SHP77 treated with DMSO at 0.1 percent for 48 hours (cell line): ENCODE measurements at places on chromosomes 6 and 20.

GRCh38 chr6:31265926-31266325 is 6.0 kb downstream of the HLA-C start:
- DNase-seq: no peak

DNA sequence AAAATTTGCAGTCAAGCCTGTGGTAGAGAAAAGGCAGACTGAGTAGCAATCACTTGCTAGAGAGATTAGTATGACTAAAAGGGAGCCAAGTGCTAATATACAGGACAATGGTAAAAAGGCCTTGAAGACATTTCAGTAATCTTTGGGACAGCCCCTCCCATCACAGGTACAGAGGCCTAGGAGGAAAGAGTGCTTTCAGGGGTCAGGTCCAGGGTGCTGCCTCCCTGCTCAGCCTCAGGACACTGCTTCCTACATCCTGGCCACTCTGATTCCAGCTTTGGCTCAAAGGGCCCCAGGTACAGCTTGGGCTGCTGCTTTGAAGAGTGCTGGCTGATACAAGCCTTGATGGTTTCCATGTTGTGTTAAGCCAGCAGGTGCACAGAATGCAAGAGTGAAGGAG is 543.5 kb downstream of the MMUT start:
- no peak for DNase-seq

GRCh38 chr6:446418-447366 is 55.1 kb downstream of the IRF4 start:
- no peak for DNase-seq

DNA sequence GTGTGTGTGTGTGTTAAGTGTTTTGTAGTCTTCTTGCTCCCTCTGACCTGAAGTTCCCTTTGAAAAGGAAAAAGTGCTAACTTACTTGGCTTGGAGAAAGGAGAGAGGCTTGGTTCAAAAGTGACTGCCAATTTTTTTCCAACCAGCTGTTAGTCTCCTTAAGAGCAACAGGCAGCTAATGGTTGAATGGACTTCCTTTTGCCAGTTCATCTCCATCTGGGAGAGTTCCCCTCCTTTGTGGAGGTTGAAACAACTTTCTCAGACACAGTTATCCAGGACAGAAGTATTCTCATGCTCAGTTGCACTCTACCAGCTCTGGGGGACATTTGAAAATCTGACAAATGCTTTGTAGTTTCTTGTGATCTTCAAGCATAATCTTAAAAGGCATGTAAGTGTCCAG is 4.5 kb downstream of the RIPOR2 start:
- DNase-seq: no peak

- DNase-seq: no peak
These were observed 36.7 kb downstream of the MARCKS start for GRCh38 chr6:113893866-113894265.
